Activated CD4-positive, alpha-beta memory T cell treated with anti-CD3 and anti-CD28 coated beads for 36 hours (primary cell): ENCODE measurements at places on chromosomes 16 and 17. TPM values are rescaled to one million over a fixed set of nuclear protein-coding genes. Genes with fewer than 3 reads are reported as not detected.

The PIK3R5 gene
- 22.4 TPM for total RNA-seq

The TMEM101 gene
- total RNA-seq = 27.6 TPM

GRCh38 chr17:66971264-66971663, 6.8 kb downstream of the CACNG4 start:
- no peak for DNase-seq

GRCh38 chr16:48374255-48374654, 11.0 kb downstream of the SIAH1 start:
- no peak for DNase-seq

DNA sequence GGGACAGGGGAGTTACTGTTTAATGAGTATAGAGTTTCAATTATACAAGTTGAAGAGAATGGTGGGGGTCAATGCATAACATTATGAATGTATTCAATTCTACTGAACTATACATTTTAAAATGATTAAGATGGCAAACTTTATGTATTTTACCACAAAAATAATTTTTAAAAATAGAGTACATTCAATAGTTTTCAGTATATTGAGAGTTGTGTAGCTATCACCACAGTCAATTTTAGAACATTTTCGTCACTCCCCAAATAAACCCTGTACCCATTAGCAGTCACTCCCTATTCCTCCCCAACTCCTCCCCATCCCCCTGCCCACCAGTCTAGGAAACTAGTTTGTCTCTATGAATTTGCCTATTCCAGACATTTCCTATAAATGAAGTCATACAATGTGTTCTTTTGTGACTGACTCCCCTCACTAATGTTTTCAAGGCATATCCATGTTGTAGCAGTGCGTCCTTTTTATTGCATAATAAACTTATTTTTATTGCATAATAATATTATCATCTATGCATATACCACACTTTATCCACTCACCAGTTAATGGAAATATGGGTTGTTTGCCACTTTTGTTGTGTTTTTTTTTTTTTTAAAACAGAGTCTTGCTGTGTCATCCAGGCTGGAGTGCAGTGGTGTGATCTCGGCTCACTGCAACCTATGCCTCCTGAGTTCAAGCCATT, 52.5 kb upstream of the ERN1 start:
- DNase-seq = no peak

GRCh38 chr17:35898283-35899070, 18.3 kb upstream of the CCL5 start:
- DNase-seq = peak; percentile 77

The NFE2L1 gene
- total RNA-seq = 82.4 TPM

The MYO15A gene
- 0.78 TPM for total RNA-seq

The CCDC43 gene
- total RNA-seq = 27.7 TPM

The USP6 gene
- 0.05 TPM for total RNA-seq

The TM4SF5 gene
- not detected for total RNA-seq

DNA sequence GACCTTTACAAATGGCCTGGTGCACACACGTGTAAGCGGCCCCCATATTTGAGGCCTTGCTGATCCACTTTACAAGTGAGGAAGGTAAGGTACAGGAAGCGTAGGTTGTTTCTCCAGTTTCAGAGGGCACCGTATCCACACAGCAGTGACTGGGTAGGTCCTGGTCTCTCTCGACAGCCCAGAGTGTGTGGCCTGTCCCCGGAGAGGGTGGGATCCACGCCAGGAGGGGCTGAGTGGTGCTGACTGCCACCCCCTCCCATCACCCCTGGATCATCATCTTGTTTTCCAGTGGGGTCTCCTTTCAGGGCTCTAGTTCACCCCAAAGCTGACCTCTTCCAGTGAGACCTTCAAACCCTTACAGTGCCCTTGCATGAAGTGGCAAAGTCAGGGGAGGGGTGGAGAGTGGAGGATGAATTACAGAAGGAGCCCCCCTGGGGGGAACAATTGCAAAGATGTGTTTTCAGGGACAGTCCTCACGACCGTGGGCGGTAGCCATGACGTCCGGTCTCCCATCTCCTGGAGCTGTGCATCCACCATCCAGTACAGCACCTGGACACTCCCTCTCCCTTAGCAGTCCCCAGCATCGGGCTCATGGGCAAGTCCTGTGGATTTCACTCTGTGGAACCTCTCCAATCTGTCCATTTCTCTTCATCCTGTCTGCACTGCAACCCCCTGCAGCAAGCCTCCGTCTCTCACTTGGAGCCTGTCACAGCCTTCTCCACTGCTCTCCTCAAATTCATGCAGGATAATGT, 4.5 kb upstream of the BANP start:
- no peak for DNase-seq

DNA sequence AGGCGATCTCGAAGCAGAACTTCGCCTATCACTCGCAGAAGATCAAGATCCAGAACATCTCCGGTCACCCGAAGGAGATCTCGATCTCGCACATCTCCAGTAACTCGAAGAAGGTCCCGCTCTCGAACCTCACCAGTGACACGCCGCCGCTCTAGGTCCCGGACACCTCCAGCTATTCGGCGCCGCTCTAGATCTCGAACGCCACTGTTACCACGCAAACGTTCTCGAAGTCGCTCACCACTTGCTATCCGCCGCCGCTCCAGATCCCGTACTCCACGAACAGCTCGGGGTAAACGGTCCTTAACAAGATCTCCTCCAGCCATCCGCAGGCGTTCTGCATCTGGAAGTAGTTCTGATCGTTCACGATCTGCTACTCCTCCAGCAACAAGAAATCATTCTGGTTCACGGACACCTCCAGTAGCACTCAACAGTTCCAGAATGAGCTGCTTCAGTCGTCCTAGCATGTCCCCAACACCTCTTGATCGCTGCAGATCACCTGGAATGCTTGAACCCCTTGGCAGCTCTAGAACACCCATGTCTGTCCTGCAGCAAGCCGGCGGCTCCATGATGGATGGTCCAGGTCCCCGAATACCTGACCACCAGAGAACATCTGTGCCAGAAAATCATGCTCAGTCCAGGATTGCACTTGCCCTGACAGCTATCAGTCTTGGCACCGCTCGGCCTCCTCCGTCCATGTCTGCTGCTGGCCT, 10.5 kb downstream of the ELOB start:
- no peak for DNase-seq

The KRT36 gene
- not detected for total RNA-seq

- no peak for DNase-seq
Measured at GRCh38 chr17:13415871-13416416, 185.8 kb downstream of the HS3ST3A1 start.

GRCh38 chr16:29909391-29909790, 9.1 kb downstream of the ASPHD1 start:
- no peak for DNase-seq

DNA sequence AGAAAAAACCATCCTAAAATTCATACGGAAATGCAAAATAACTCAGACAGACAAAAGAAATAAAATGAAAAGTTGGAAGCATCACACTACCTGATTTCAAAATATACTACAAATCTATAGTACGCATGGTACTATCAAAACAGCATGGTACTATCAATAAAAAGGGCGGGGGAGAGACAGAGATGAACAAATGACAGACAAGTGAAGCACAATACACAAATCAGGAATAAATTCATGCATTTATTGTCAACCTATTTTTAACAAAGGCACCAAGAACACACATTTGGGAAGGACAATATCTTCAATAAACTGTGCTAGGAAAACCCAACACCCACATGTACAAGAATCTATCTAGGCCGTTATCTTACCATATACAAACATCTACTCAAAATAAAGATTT, 207.4 kb upstream of the WSB1 start:
- no peak for DNase-seq

DNA sequence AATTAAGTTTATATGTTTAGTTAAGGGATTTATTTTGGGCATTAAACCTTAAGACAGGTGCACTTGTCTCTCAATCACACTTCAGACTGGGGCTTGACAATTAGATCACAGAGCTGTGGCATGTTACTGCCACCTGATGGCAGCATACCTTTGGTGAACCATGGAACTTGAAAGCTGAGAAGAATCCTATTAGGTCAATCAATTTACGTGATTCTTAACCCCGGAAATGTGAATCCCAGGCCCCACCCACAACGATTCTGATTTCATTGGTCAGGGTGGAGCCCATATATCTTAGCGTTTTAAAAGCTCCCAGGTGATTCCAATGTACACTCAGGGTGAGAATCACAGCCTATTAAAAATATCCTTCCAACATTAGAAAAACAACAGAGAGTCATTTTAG, 91.0 kb downstream of the GSG1L start:
- DNase-seq = peak; percentile 58

The PRAC1 gene
- total RNA-seq = not detected

DNA sequence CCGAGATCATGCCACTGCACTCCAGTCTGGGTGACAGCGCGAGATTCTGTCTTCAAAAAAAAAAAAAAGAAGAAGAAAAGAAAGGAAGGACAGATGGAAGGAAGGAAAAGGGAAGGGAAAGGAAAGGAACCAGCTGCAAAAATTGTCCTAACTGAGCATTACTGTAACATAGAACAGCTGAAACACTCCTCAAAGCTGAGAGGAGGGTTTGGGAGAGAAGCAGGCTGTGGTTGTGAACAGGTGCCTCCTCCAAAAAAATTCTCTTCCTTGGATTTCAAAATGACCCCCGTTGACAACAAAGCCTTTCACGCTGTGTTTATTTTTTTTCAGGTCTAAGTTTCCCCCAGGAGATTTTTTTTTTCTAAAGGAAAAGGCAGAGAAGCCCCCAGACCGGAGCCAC, 541.4 kb downstream of the WWOX start:
- DNase-seq = no peak

DNA sequence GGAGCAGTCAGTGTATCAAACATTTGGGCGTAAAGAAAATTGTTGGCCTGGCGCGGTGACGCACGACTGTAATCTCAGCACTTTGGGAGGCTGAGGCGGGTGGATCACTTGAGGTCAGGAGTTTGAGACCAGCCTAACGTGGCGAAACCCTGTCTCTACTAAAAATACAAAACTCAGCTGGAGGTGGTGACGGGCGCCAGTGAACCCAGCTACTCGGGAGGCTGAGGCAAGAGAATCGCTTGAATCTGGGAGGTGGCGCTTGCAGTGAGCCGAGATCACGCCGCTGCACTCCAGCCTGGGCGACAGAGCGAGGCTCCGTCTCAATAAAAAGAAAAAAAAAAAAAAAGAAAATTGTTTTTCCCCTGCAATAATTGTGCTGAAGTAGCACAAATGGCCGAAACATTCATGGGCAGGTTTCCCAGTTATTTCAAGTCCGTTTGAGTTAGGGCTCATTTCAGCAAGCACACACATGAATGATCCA, 1.4 kb downstream of the GCSH start:
- DNase-seq = no peak

The KRT9 gene
- total RNA-seq = not detected

DNA sequence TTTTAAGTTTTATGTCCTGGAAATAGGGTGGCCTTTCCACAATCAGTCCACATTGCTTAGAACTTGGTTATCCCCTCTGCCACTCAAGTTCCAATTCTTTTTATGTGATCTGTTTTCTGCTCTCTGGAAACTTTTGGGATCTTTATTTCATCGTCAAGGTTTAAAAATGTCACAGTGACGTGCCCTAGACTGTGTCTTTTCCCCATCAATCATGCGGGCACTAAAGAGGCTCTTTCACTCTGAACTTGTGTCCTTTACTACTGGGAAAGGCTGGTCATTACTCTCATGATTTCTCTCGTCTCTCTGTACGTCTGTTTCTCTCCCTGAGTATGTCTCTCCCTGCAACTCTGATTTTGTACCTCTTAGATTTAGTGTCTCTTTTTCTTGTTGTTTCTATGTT, 189.8 kb upstream of the AXIN2 start:
- no peak for DNase-seq

DNA sequence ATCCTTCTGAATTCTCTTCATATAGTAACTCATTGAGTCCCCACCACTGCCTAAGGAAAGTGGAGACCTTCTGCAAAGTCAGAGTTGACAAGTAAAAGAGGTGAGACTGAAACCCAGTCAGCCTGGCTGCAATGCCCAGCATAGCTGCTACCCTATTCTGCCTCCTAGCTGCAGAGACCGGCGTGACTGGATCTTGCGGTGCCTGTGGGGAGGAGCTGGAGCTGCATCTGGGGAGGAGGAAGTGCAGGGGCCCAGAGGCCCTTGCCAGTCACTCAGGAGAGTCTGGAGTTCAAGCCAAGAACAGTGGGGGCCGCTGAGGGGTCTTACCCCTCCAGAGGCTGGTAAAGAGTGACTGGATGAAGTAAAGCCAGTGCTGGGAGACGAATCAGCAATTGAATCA, 35.0 kb upstream of the ZNF423 start:
- peak; percentile 51 for DNase-seq

DNA sequence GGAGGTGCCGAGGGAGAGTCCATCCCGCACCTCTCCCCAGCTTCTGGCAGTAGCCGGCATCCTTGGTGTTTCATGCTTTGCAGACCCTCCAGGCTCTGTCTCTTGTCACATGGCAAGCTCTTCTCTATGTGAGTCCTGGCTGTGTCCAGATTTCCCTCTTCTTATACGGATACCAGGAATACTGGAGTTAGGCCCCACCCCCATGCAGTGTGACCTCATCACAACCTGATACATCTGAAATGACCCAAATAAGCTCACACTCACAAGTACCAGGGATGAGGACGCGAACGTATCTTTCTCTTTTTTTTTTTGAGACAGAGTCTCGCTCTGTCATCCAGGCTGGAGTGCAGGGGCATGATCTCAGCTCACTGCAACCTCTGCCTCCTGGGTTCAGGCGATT, 23.3 kb downstream of the TRAP1 start:
- DNase-seq = no peak
